ENCODE measurements at places on chromosomes 13 and 19.

GRCh38 chr13:107295416-107296140 lies 727.6 kb upstream of the ARGLU1 start:
- no peak for DNase-seq

GRCh38 chr13:110546926-110547325 lies 14.6 kb downstream of the RAB20 start:
- DNase-seq = no peak

DNA sequence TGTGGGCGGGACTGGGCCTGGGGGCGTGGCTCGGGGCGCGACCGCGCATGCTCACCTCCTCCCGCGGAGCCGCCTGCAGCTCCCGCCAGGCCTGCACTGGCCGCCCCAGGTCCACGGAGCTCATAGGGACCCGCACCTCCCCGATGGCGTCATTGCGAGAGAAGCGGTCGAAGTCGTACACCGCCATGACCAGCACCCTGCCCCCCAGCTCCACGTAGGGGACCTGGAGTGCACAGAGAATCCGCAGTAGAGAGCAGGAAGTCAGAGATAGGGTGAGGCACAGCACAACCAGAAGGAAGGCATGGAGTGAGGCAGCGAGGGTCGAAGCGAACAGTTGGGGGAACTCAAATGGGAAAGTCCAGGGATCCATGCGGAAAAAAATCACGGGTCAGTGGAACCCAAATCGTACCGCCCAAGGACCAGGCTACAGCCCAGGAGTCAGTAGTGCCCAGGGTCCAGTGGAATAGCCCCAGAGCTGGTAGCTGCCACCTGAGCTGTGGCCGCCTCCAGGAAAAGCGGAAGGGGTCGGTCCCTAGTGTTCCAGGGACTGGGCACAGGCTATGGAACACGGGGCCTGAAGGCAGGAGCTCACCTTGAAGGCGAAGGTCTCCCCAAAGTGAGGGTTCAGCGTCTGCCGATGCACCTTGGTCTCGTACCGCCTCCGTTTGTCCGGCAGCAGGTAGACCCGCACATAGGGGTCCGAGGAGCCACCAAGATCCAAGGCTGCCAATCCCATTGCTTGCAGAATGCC lies 4.8 kb downstream of the SYT5 start:
- no peak for DNase-seq

DNA sequence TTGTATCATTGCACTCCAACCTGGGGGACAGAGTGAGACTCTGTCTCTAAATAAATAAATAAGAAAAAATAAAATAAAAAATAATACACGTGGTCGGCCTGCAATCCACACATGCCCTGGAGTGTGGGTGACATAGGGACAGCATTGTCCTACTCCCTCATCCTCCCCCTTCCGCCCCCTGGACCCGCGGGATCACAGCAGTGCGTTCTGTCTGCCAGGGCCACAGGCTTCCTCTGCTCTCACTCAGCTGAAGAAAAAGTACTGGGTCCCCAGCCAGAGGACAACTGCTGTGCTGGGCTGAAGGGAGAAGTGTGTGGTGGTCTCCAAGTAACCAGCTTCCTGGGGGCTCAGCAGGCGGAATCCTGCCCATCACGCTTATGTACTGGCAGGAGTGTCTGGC lies 6.3 kb downstream of the BCAT2 start:
- no peak for DNase-seq

DNA sequence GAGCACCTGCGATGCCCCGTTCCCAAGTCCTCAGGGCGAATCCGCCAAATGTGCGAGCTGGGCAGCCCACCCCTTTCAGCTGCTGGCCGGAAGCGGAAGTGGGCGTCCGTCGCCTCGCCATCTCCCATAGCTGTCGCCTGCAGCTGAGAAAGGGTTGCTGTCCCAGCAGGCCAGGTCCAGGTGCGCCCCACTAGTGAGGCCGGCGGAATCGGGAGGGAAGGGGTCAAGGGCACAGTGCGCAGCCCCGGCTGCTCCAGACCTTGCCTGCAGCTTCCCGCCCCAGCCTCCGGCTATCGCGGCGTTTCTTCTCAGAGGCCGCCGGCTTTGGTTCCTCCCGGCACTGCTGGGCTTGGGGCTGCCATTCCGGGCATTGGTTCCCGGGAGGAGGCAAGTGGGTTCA lies at the start of gene ZNF177:
ZNF177 (plus strand) TSS at position 109 of the 400 bp plus-strand sequence. CDS start 15,299 bp downstream, outside the sequence.
- DNase-seq = no peak
